Stimulated activated CD4-positive, alpha-beta T cell treated with anti-CD3 and anti-CD28 coated beads, Interleukin-4, amount 100 ng/mL, for 4 hours (primary cell): ENCODE measurements at places on chromosomes 13 and 19.

GRCh38 chr19:32469795-32470194, 64.2 kb downstream of the DPY19L3 start:
- DNase-seq, result no peak

DNA sequence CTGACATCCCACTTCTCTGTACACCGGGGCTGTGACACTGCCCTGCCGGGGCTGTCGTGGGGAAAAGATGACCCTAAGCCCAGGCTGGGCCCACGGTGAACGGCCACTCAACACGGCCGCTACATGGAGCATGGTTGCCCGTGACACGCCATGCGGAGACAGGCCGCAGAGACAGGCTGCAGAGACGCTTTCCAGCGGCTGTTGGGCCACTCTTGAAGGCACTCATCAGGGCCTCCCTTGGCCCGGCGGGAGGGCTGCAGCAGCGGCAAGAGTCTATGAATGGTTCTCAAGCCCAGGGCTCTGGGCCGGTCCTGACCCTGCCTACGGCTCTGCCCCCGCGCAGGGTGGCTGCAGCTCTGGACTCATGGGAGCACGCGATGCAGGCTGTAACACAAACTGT, 22.1 kb downstream of the ADPRHL1 start:
- no peak for DNase-seq

GRCh38 chr13:113337556-113337955, 26.4 kb downstream of the GRTP1 start:
- no peak for DNase-seq

DNA sequence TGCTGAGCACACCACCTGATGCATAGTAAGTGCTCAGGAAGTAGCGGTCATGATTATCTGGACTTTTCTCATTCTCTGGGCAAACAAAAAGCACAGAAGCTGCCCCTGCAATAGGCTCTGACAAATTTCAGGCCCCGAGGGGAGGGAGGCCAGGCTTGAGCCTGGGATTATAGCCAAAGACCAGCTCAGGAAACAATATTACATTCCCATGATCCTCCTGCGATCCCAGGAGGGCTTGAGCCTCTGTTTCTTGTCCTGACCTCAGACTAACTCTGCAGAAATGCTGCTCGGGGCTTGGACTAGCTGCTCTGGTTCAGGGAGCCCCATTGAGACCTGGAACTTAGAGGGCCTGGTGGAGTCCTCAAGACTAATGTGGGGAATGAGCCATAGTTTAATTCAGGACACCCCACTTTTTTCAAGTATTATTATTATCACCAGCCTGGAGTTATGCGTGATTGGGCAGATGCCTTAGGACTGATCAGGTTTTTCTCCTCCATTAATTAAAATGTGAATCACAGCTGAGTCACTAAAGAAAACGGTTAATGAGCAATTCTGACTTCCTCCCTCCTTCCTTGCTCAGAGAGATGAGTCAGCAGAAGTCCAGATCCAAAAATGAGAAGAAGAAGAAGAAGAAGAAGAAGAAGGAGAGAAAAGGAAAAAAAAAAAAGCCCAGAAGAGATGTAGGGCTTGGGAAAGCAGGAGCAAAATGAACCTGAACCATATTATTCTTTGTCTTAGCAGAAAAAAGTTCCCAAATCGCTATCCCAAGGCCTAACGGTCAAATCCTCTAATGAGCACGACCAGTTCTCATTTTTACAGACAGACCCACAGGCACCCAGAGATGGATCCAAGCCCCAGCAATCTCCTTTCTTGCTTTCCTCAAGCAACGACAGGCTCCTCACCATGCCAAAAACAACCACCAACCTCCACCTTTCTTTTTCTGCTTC, 107.2 kb downstream of the CACNA1A start:
- no peak for DNase-seq

GRCh38 chr19:38848299-38849146, 1.3 kb downstream of the HNRNPL start:
- DNase-seq, result no peak
